ENCODE measurements at places on chromosomes 2 and 18. TPM values are rescaled to one million over a fixed set of nuclear protein-coding genes. Genes with fewer than 3 reads are reported as not detected.

GRCh38 chr2:132971310-132972061 lies 301.5 kb upstream of the LYPD1 start:
- DNase-seq, result no peak

HOXD13 gene
- total RNA-seq, result 10.3 TPM

EMILIN1 gene
- 0.71 TPM for total RNA-seq

TMEM37 gene
- total RNA-seq, result not detected

DNA sequence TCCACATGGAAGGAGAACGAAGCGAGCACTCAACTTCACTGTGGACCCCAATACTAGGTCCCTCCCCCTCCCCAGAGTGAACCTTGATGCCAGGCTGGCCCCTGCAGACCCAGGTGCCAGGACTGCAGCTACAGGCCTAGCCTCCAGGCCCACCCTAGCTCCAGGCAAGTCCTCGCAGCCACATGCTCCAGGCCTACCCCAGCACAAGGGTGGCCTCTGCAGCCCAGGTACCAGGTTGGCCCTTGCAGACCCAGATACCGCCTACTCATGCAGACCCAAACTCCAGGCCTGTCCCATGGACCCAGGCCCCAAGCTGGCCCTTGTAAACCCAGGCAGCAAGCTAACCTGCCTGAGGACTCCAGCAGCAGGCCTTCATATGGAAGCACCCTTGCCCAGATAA lies 44.2 kb downstream of the KCNG2 start:
- DNase-seq, result no peak

DNA sequence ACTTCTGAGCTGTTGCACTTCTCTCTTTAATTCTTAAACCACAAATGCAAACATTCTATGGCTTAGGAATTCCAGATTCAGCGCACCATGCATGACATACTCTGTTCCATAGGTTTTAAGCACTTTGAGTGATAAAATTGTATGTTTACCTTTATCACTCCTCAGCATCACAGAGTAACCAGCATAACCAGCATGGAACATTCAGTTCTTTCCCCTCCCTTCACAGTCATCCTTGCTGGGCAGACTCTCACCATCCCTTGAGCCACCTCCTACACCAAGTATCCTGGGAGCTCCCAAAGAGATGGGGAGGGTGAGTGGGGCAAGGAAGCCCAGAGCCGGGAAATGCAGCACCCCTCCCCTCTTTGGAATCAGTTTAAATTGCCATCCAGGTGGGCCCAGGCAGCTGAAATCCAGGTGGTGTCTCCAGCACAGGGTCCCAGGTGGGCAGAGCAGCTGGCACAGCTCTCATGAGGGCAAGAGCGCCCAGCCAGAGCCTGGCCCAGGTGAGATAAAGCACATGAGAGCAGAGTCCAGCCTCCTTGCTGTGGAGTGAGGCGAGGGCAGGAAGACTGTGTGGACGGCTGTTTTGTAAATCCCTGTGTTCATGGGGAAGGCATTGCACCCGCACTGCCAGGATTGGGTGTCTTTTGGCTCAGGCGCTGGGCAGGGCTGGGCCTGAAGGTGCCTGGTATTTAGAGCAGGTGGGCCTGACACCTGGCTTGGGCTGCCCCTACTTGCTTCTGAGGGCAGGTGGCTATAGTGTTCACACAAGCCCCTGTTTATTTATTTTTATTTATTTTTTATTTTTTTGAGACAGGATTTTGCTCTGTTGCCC lies 36.8 kb downstream of the LAMA3 start:
- DNase-seq, result no peak

CDH7 gene
- 3.3 TPM for total RNA-seq

- no peak for DNase-seq
Measured at GRCh38 chr2:42575458-42576064, 7.1 kb downstream of the MTA3 start.

GRCh38 chr18:43870626-43871025 lies 593.3 kb upstream of the SYT4 start:
- DNase-seq, result no peak

LYPD6 gene
- total RNA-seq, result 0.53 TPM

RAB17 gene
- 82.8 TPM for total RNA-seq

RAB6C gene
- not detected for total RNA-seq

C18orf54 gene
- 3.4 TPM for total RNA-seq

DNA sequence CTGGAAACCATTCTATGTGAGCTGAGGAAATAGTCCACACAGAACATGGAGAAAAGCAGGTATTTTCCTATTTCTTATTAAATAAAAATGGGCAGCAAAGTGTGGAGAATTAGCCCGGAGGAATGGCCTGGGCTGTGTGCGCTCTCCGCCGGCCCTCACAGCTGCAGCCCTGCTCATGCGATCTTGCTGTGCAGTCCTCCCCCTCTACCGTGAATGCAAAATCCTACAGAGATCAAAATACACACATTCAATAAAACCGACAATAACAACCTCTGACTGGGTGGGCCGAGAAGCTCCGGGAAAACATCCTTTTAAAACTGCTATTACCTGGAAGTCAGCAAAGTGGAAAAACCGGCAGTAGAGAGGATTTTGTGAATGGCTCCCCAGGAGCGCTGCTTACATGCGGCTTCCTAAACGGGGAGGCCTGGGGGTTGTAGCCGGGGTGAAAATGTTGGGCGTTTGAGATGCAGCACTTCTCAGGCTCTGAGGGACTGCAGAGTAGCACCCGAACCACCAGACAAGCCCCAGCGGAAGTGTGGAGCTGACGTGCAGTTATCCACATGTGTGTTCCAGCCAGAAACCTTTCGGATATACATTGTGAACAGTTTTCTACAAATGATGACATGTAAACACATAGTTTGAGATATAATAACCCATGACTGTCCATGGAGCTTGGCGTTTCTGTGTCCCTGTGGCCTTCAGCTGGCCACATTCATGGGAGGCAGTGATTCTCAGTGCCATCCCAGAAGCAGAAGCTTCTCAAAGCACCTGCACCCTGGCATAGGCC lies 94.2 kb upstream of the ALKAL2 start:
- no peak for DNase-seq

IFIH1 gene
- 3.6 TPM for total RNA-seq

GRCh38 chr2:217834744-217835513 lies 167.9 kb downstream of the TNS1 start:
- DNase-seq, result no peak

IL1RL2 gene
- not detected for total RNA-seq

HDAC4 gene
- total RNA-seq, result 14.1 TPM

All from SK-MEL-5 (cell line).